ENCODE measurements at places on chromosomes 12 and 14. TPM values are rescaled to one million over a fixed set of nuclear protein-coding genes. Genes with fewer than 3 reads are reported as not detected.
A peak's percentile ranks its signal among the peaks of the same experiment; 100 is the strongest.

P2RX7 gene
- total RNA-seq, result 3.3 TPM

GPR132 gene
- total RNA-seq, result not detected

ANG gene
- total RNA-seq, result 0.42 TPM

NANOG gene
- total RNA-seq, result not detected

SMIM41 gene
- not detected for total RNA-seq

IAPP gene
- not detected for total RNA-seq

COX8C gene
- total RNA-seq, result not detected

SPATS2 gene
- total RNA-seq, result 32.5 TPM

- DNase-seq, result peak; percentile 58
Measured at GRCh38 chr12:8914716-8915526, 612 bp downstream of the PHC1 start.

DNA sequence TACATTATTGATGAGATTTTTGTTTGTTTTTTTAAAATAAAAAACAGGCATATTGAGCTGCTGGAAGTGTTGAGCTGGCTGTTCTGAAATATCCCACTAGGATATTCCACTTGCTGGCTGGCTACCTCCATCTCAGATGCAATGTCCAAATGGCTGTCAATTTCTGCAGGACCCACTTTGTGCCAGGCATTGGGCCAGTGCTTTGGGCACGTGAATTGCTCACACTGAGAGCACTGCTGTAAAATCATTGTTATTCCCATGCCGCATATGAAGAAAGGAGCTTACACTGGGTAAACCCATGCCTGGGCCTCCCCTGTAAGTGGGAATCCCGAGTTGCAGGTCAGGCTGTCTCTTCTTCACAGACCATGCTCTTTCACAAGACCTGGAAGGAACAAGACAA lies 56.7 kb downstream of the RGS6 start:
- DNase-seq, result no peak

- no peak for DNase-seq
Measured at GRCh38 chr12:15372352-15372751, 50.0 kb downstream of the PTPRO start.

DNA sequence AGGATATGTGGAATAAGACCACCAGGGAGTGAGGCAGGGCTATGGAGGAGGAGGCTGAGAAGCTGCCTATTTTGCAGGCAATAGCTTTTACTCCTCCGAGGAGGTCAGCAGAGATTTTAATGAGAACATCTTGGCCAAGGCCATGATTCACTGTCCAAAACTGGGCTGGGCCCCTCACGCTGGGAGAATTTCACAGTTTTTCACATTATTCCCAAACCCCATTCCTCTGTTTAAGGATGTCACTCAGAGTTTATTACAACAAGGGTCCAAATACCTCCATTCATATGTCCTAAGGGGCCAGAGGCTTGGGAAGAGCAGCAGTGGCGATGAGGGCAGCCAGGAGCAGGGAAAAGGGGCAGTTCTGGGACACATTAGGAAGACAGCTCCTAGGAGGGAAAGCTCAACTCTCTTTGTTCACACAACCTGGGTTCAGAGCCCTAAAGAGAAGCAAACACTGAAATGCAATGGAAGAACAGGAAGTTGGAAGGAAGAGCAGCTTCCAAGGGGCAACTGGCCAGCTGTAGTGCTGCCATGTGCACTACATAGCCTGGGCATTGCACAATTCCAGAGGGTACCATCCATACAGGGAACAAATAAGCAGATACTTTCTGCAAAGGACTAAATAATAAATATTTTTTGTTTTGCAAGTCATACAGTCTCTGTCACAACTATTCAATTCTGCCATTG lies 283.2 kb downstream of the NUAK1 start:
- DNase-seq, result peak; percentile 32

DNA sequence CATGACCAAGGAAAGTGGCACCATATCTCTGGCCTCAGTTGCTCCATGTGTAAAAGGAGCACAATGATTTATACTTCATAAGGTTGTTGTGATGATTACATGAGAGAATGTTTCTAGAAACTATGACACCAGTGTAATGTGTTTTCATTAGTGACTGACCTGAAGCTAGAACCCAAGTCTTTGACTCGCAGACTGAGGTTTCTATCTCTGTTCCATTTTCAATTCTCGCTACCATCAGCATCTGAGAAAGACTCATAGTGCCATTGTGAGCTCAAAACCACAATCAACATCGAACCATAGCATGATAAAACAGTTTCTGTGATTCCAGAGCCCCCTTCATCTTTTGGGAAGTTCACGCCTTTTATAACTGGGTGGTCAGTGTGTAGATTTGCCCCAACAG lies 53.8 kb downstream of the STAB2 start:
- no peak for DNase-seq

- no peak for DNase-seq
Measured at GRCh38 chr14:62670526-62670925, 374.7 kb downstream of the KCNH5 start.

- DNase-seq, result no peak
Measured at GRCh38 chr12:120663741-120664140, 23.2 kb upstream of the MLEC start.

GRCh38 chr12:122725452-122726079 lies 5.1 kb downstream of the HCAR1 start:
- DNase-seq, result no peak

- DNase-seq, result no peak
Measured at GRCh38 chr12:112961074-112961473, 17.2 kb upstream of the OAS2 start.

- DNase-seq, result no peak
Measured at GRCh38 chr14:58296726-58297125, 1.6 kb upstream of the ARID4A start.

- peak; percentile 69 for DNase-seq
Measured at GRCh38 chr12:122399592-122400373, 22.7 kb downstream of the CLIP1 start.

DNA sequence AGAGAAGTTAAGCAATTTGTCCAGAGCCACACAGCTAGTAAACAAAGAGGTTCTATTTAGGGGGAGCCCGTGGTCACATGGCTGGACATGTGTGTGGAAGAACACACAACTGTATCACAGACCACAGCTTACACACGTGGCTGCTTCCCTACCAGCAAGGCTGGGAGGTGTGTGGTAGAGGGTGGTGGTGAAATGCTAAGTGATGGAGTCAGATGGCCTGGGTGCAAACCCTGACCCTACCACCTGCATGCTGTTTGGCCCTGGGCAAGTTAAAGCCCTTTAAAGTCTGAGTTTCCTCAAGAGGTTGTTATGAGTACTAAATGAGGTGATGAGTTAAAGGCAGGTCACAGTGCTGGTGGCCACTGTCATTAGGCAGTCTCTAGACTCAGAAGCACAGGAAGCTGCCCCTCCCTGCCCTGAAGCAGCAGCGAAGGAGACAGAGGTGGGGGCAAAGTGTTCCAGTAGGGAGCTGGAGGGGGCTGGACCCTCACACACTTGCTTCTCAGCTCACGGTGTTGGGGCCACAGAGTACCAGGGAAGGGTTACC lies 64.2 kb downstream of the ERH start:
- no peak for DNase-seq

- no peak for DNase-seq
Measured at GRCh38 chr12:106048676-106049075, 90.1 kb downstream of the NUAK1 start.

- DNase-seq, result no peak
Measured at GRCh38 chr14:105258846-105259245, 10.5 kb downstream of the BTBD6 start.

- DNase-seq, result no peak
Measured at GRCh38 chr12:83224012-83224411, 537.3 kb downstream of the TMTC2 start.

GRCh38 chr12:4275016-4275869 lies 1.7 kb downstream of the CCND2 start:
- no peak for DNase-seq

DNA sequence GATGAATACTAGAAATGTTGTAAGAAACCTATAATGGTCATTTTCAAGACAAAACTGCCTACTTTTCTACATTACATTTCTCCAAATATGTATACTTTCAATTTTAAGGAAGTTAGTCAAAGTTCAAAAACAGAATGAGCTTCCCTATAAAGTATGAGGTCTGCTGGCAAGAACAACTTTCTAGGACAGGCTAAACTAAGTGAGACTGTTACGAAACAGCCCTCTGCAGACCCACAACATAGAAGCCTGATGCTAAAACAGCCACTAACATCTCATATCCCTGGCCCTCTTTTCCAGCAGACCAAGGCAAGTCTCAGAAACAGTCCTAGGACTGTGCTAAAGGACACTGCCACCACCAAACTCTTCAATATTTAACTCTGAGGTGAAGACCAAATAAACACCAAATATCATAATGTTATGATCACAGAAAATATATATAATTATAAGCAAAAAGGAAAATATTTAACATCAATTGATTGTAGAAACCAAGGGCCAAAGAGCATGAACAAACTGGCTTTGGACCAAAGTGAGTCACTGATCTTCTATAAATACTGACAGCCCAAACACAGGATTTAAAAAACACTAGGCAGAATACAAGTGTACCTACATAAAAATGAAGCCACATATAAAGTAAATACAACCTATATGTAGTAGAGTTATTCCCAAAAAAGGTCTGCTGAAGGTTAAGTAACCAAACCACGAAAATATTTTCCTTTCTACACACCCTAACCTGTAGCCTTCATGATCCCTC lies 27.7 kb downstream of the PPP4R3A start:
- DNase-seq, result no peak

DNA sequence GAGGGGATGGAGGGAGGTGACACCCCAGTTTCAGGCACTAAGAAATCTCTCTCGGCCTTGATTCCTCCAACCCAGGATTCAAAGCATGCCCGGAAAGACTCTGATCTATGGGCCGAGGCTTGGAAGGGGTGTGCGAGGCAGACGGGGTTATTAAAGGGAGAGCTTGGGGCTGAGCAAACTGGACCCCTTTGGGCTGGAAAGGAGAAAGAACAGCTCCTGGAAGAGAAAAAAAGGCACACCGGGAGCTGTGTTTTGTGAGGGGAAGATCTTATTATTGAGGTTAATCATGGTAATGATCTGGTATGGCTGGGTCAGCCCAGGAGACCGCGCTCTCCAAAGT lies 5.7 kb upstream of the HOXC4 start:
- no peak for DNase-seq

DNA sequence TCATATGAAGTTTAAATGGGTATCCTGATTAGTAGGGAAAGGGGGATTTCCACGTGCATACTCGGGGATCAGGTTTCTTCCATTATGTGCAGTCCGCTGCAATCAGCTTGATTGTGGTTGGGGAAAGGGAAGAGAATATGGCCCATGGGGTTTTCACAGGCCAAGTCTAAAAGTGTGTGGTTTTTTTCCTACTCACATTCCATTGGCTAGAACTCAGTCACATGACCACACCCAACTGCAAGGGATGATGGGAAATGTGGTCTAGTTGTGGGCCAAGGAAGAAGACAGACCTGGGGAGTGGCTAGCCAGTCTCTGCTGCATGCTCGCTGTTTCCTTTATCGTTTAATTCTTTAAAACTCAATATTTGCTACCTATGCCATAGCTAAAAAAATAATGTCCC lies 105.1 kb downstream of the PRIMA1 start:
- no peak for DNase-seq

DNA sequence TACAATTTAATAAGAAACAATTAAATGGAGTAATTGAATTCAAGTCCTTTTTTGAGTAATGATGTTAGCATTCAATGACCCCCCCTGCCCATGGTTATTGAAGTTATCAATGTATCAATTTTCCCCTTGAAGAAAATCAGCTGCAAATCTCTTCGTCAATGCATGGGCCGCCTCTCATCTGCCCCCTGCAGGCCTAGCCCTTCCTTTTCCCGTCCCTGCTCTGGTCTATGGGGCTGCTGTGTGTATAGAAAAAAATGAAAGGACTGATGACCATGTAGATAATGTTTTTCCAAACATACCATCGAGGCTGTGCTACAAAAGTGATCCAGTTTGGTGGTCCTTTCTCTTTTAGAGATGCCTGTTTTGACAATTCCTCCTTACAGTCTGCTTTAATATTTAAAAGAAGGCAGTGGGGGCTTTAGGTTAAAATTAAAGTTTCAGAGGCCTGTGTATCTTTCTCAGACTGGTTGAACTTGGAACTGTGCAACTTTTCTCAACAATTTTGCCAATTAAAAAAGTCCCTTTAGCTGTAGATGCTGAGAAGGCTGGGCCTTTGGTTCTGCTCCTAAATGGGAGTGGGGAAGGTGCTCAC lies 98.4 kb downstream of the APAF1 start:
- no peak for DNase-seq

DNA sequence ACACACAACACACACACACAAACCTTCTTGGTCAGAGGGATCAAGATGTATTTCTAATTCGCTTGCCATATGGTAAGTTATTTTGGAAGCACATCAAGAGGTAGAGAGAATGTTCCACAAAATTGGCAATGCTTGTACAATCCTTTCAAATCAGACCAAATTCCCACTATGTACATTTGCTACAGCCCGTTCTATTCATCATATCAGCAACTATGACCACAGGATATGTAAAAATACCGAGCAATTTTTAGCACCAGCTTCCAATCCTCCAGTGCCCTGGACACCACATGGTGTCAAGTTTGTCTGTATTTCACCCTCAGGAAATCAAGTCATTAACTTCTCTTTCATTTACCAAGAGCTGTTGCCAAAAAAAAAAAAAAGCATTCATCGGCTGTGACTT lies 21.2 kb downstream of the TBX5 start:
- no peak for DNase-seq

- no peak for DNase-seq
Measured at GRCh38 chr14:36949371-36949770, 223.0 kb downstream of the SLC25A21 start.
